ENCODE measurements at places on chromosomes 1 and 21.

DNA sequence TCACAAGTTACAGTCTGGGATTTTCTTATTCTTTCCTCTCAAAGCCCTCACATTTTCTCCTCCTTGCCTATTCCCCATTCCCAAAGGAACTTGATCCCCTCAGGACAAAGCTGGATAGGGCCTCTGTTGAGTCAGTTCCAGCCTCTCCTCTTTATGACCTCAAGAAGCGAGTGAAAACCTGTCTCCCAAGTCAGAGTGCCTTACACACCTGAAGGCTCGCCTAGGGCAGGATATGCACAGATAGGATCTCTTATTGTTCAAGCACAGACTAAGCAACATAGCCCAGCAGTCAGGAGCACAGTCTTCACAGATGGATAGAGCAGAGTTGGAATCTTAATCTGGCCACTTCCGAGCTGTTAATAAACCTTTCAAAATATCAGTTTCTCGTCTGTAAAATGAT, 60.8 kb upstream of the PRRC2C start:
- DNase-seq: no peak

- DNase-seq: no peak
These were observed 520 bp upstream of the MR1 start for GRCh38 chr1:181033128-181033798.

DNA sequence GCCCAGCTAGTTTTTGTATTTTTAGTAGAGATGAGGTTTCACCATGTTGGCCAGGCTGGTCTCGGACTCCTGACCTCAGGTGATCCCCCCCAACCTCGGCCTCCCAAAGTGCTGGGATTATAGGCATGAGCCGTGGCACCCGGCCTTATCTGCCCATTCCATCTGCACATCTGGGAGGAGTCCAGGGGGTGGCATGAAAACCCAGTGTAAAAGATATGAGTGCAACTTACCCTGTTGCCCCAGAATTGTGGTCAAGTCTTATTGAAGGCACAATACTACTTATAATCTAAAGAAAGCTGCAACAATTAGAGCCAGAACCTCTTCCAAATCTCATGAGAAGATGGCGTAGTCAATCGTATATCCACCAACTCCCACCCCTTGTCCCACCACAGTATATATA, 18.4 kb downstream of the CTXND2 start:
- DNase-seq: no peak

- DNase-seq: no peak
These were observed 2.7 kb upstream of the MMEL1 start for GRCh38 chr1:2635361-2636010.

DNA sequence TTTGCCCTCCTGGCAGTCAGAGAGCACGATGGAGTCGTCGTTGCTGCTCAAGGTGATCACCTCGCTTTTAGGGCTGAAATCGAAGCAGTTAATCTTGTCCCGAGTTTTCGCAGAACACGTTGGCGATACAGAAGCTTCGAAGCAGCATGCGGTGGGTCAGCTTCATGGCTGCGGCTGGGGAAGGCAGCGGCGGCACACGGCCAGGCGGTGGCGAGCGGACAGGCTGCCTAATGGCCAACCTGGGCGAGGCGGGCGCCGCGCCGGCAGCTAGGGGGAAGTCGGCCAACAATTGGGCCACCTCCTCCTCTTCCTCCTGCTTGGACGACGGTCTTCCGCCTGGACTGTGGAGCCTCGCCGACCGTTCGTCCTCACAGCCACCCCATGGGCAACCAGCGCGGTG, 34.8 kb downstream of the CDC7 start:
- no peak for DNase-seq

- no peak for DNase-seq
These were observed at the start of gene MAP3K7CL for GRCh38 chr21:29130270-29130969. MAP3K7CL (plus strand) TSS chr21:29130644; CDS start chr21:29133345, 2,701 bp downstream.

All from iPS DF 19.7 (cell line).